ENCODE measurements at places on chromosomes 3 and 15.

DNA sequence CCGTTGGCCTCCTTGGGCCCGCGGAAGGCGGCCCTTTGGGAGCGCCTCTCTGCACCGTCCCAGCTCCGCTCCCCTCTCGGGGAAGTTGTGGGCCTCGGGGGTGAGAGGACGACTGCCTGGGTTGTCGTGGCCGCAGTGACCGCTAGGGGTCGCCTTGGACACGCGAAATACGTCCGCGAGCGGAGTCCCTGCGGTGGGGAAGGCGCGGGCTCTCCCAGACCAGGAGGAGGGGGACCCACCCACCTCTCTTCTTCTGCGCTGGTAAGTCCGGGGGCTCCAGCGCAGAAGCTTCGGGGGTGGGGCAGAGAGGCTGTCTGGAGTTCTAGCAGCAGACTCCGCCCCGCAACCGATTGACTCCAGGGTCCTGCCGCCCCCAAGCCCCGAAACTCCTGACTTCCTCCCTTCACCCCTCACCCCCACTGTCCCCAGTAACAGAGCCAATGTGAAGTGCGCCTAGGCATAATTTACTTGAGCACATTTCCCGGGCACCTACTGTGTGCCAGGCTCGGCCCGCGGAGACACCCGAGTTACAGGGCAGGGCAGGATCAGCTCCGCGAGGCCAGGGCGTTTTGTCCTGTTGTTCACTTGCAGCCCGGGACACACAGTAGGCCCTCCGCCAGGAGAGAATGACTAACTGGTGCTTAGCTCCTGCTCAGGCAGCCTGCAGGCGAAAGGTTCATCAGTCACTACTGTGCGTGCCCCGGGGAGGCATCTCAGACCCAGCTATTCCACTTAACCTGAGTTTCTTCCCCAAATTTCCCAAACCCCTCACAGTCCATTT lies 32.8 kb downstream of the DNASE1L3 start:
- peak; percentile 92 for DNase-seq

- DNase-seq, result no peak
Observed at GRCh38 chr15:95284492-95284891, 1046.0 kb upstream of the NR2F2 start.

- DNase-seq, result no peak
Observed at GRCh38 chr3:106247902-106248684, 379.3 kb upstream of the CBLB start.

GRCh38 chr15:41490355-41490754 lies 3.3 kb upstream of the ITPKA start:
- no peak for DNase-seq

DNA sequence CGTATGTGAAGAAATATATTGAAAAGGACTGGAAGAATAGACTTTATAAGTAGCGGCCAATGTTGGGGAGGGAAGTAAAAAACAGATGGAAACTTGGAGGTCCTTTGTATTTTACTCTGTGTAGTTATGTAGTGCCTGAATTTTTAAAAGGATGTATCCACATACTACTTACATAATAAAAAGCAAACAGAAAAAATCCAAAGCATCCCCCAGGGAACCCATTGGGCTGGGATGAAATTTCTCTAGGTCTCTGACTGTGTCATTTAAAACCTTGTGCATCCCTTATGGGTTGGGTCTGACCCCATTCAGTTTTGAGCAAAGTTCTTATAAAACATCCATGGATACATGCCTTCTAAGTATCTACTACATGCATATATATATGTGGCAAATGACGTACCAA lies 141.1 kb downstream of the NR1D2 start:
- no peak for DNase-seq

- peak; percentile 50 for DNase-seq
Observed at GRCh38 chr15:90143166-90143655, 40.9 kb upstream of the IDH2 start.

DNA sequence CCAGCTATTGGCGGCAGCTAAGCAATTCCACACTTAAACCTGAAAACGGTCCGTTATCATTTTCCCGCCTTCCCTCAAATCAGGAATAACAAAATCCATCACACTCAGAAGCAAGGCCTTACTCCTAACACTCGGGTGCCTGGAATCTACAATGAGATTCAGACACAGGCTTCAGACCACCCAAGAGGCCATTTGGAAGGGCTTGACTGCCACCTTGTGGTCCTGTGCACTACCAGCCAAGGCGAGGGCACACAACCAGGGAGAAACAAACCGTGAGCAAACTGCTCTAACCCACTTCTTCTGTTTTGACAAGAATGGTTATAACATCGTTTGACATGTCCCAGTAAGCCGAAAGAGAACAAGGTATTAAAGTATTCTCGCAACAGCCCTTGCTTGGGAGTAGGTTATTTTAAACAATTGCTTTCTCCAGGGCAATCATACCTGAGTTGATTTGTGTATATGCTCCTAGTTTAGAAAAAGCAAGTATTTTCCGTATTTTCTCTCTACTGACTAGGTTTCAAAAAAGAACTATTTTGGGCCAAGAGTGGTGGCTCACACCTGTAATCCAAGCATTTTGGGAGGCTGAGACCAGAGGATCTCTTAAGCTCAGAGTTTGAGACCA lies 40.1 kb upstream of the TAFA4 start:
- no peak for DNase-seq

DNA sequence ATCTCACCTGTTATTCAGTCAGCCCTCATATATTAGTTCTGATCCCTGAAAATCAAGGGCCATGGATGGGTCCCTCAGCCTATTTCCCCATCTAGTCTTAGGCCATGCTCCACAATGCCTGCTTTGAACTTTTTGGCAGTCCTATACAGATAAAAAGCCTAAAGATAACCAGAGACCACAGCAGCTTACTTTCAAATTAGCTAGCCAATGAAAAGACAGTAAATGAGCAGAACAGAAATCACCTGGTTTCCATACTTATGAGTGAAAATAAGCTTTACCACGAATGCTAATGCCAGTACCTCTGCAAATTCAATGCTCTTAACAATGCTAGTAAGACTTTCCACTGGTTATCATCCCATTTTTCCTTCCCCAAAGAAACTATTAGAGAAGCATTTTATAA lies 141.6 kb upstream of the SPRED1 start:
- no peak for DNase-seq

GRCh38 chr15:48560321-48561051 lies 85.0 kb downstream of the FBN1 start:
- DNase-seq, result no peak

DNA sequence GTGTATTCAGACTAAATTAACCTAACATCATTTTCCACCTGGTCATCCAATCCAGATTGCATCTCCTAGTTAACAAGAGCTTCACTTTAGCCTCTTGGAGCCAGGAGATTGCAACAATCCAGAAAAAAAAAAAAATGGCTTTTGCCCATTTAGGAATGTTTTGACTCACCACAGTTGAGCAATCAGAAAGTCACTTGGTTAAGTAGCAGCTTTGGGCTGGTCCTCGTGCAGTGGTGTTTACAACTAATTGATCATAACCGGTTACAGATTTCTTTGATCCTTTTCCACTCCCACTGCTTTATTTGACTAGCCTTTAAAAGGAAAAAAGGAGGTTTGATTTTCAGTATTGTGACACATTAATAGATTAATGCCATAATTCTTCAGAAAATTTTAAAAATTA lies 688.8 kb upstream of the CCDC54 start:
- DNase-seq, result no peak

GRCh38 chr15:101277943-101278564 lies 769 bp upstream of the SELENOS start:
- no peak for DNase-seq

DNA sequence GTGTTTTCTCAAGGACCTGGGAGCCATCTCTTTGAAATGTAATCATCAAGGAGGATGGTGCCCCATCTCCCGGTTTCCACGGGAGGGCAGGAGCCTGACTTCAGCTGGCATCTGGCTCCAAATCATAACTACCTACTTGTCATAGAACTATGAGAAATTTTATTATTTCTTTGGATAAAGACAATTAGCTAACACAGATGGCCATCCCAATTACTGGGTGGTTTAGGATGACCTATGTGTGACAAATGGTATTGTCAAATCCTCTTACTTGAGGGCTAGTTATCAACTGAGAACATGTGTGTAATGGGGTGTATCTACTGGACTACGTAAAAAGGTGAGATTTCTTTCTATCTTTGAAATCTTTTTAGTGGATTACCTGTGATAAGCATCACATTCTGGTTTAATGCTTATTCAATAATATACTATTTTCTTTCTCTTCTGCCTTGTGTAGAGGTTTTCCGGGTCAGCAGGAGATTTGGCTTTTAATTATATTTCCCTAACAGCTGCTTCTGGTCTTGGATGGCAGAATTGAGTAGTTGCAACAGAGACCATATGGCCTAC lies 15.3 kb upstream of the PARP14 start:
- DNase-seq, result no peak

DNA sequence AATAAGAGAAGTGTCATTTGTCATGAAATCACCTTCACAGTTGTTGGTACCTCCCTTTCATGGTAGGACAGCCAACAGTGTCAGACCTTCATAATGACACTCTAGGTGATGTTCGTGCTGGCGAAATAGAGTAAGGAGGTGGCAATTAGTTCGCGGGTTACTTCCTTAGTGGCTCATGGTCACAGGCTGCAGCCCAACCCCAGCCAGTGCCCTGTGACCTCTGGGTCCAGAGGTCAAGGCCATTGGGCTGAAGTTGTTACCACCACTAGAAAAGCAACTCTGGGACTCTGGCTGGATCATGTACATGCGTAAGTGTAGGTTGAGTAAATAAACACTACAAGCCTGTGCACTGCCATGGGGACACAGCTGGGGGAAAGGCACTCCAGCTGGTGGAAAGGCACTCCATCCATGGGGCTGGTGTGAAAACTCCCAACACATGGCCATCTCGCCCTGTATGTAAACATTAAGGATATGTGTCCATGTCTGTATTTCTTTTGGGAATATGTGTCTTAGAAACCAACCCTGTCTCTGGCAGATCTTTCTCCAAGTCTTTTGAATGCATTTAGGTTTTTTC lies 106.7 kb downstream of the RYK start:
- DNase-seq, result no peak

All from breast epithelium (tissue), 4 donors.